ENCODE measurements at places on chromosomes 11 and 22.
A peak's percentile ranks its signal among the peaks of the same experiment; 100 is the strongest.

DNA sequence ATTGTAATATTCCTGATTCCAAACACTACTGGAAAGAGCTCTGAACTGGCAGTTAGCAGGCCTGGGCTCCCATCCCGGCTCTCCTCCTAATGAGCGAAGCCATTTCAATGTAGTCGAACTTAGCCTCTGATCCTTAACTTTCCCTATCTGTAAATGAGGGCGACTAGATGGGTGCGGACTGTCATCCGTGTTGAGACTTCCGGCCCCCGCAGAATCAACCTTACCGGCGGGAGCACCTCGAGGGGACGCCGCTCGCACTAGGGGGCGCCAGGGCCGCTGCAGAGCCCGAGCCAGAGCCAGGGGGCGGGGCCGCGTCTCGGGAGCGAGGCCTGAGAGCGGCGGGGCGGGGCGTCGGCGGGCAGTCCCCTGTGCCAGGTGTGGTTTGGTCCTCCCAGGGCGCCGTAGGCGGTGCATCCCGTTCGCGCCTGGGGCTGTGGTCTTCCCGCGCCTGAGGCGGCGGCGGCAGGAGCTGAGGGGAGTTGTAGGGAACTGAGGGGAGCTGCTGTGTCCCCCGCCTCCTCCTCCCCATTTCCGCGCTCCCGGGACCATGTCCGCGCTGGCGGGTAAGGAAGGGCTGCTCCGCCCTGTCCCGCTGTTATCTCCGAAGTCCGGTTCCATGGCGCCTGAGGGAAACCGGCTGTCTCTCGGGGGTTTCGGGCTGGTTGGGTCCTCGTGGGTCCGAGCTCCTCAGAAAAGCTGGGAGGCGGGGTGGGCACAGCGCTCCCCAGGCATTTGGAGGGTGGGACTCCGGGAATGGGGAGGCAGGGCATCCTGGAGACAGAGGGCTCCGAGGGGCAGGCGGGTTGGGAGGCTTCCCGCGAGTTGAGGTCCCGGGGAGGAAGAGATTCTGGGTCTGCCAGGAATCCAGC is at the start of gene LIMK2:
LIMK2 (plus strand) TSS at position 437 of the 869 bp plus-strand sequence; CDS start at position 548, 111 bp downstream.
- DNase-seq: peak; percentile 89

- DNase-seq: no peak
Measured at GRCh38 chr11:10317776-10318526, 13.1 kb downstream of the ADM start.

- DNase-seq: no peak
Measured at GRCh38 chr11:78784321-78785061, 209.8 kb upstream of the NARS2 start.

DNA sequence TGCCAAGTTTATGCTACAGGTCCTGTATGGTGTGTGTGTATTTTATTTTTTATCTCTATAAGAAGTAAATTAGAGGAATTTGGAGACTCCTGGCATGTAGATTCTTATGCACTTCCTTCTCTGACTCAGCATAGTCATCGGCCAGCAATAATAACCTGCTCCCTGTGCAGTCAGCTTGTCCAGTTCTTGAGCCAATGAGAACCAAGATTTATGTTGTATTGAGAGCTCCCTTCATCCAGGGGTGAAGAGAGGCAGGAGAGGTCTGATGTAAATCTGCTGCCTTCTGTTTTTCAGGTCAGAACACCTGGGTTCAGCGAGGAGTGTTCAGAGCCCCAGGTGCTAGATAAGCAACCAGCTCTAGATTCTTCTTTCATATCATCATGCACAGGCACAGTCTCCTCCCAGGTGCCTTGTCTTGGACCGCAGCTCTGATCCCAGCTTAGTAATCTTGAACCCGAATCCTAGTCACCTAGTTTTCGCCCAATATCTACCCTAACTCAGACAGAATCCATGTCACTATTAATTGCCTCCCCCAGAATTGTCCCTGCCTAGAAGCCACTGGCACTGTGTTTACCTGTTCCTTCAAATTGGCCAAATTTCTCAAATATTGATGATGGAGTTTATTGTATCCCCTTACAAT is 328.2 kb upstream of the NCAM1 start:
- DNase-seq: no peak

GRCh38 chr11:119193626-119194025 is 8.4 kb downstream of the NHERF4 start:
- DNase-seq: no peak

GRCh38 chr11:72643547-72643946 is 30.7 kb downstream of the PDE2A start:
- DNase-seq: no peak

DNA sequence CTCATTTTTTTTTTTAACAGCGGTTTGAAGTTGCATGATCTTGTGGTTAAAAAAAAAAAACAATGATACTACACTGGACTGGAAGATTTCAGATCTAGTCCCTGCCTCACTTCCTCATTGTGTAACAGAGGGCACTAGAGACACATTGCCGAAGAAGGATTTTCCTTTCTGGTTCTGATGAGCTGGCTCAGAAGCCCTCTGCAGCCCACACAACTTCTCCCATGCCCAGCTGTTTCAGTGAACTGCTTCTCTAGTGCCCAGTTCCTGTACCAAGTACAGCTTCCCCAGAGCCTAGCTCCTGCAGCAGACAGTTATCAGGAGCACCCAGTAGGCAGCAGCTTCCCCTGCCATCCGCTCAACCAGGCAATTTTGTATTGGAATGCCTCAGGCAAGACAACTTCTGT is 29.5 kb upstream of the ANO5 start:
- DNase-seq: no peak

DNA sequence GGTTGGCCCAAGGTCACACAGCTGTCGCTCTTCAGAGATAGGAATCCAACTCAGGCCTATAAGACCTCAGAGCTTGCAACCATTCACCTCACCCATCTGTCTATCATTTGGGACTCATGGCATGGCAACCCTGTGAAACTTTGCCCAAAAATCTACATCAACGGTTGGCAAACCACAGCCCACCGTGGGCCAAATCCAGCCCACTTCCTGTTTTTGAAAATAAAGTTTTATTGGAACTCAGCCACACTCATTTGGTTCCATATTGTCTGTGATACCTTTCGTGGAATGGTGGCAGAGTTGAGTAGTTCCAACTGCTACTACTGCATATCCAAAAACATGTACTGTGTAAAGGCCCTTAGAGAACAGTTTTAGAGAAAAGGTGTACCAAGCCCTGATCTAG is 307.8 kb downstream of the MN1 start:
- no peak for DNase-seq

DNA sequence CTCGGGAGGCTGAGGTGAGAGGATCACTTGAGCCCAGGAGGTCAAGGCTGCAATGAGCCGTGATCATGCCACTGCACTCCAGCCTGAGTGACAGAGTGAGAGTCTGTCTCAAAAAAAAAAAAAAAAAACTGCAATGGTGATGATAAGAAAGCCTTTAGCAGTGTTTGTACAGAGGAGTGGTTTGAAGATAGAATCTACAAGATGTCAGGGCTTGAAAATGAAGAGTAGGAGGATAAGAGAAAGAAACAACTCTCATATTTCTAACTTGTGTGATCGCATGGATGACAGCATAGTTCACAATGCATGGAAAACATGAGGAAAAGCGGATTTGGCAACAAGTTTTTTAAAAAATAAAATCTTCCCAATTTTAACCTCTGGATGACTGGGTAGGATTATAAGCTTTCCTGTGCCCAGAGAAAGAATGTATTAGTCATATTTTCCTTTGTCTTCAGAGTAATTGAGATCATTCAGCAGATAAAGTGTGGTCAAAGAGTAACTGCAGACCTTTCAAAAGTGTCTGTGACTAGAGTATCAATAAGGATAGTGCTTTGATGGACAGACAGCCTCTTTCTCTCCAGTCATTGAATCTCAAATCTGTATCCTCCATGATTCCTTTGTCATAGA is 328.1 kb downstream of the CASP12 start:
- DNase-seq: no peak

DNA sequence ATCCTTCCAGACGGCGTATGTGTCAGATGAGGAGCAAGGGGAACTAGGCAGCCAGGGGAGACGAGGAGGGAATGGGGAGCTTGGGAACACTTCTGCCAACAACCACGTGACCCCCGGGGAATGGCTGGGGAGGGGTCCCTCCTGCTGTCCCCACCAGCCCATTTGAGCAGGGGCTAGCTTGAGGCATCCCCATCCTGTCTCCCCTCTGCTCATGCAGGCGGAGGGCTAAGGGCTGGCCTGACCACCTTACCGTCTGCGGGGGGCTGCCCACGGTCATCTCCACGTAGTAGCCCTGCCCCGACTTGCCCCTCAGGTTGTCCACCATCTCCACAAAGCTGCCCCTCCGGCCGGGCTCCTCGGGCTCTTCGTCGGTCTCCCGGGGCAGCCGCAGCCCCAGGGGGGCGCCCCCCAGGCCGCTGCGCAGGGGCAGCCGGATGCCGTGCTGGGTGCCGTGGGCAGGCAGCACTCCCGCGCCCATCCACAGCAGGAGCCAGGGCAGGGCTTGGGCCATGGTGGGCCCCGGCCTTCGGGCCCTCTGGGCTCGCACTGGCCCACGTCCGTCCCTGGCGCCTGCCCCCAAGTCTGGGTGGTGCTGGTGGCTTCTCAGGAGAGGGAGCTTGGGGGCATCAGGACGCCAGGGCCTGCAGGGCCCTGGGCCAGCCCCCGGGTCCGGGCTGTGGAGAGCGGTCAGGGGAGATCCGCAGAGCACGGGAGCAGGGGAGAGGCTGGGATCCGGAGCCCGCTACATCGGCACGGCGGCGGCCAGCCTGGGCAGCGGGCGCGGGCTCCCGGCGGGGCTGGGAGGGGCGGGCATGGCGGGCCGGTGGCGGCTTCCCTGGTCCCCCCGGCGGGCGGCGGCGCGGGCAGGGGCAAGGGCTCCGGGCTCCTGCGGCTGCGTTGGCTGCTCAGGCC is 515 bp downstream of the BACE1 start:
- DNase-seq: no peak

DNA sequence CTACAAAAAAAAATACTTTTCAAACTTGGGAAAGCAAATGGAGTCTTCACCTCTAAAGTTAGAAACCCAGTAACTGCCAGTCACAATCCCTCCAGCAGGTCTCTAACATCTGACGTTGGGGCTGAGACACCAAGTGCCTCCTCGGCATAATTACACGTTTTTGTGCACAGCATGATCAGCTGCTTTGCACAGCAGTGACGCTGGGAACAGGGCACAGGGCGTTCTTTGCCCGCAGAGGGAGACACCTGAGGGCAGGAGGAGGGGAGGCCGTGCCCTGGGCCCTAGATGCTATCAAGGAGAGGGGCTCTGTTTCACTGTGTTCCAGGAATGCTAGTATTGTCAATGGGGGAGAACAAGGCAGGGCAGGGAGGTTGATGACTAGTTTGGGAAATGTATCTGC is 120.1 kb downstream of the PARVA start:
- no peak for DNase-seq

GRCh38 chr22:30005213-30005857 is 74.9 kb upstream of the HORMAD2 start:
- no peak for DNase-seq

DNA sequence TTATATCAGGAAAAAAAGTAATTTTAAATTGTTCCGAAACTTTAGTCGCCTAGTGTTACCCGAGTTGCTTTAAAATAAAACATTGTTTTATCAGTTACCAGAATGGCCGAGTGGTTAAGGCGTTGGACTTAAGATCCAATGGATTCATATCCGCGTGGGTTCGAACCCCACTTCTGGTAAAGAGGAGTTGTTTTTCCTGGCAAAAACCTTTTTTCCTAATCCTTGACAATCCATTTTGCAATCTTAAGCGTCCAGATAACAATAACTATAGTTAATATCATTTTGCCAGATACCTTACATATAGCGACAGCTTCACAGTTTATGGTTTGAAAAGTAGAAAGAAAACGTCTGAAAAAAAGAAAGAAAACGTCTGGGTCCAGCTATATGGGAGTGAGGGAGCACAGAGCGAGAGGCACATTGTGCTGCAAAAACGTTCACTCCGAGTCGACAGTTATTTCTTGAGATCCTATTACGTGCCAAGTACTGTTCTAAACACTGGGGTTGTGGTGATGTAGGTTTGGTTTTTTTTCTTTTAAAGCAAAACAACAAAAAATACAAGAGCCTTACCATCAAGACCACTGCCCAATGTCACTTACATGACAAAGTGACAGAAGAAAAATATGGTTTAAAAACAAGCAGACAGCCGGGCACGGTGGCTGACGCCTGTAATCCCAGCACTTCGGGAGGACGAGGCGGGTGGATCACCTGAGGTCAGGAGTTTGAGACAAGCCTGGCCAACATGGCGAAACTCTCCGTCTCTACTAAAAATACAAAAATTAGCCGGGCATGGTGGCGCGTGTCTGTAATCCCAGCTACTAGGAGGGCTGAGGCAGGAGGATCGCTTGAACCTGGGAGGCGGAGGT is 40.6 kb downstream of the OR4D9 start:
- no peak for DNase-seq

- no peak for DNase-seq
Measured at GRCh38 chr11:6625156-6625831, 6.1 kb upstream of the TPP1 start.

DNA sequence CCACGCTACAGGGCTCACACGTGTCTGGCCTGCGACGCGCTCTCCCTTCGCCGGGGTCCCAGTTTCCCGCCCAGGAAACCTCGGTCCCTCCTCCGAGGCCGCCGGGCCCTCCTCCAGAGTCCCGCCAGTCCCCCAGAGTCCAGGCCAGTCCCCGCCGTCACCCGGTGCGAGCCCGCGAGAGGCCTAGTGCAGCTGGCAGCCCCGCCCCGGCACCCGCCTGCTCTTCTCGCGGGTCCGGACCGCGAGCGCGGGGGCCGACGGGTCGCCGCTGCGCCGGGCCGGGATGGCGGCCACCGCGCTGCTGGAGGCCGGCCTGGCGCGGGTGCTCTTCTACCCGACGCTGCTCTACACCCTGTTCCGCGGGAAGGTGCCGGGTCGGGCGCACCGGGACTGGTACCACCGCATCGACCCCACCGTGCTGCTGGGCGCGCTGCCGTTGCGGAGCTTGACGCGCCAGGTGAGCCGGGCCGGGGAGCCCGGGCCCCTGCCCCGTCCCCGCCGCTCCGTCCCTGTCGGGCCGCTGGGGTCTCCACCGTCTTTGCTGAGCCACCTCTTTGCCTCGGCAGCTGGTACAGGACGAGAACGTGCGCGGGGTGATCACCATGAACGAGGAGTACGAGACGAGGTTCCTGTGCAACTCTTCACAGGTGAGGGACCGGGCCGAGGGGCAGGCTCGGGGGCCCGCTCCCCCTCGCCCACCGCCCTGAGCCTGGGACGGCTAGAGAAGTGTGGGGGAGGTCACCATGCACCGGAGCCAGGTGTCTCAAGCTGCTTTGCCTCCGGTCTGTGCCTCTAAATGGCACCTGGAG is at the start of gene PTPMT1:
PTPMT1 (plus strand) TSS at position 260 of the 809 bp plus-strand sequence; CDS start at position 284, 24 bp downstream.
- DNase-seq: peak; percentile 54

GRCh38 chr11:64447831-64448598 is 89.1 kb downstream of the RPS6KA4 start:
- no peak for DNase-seq

Data from activated CD8-positive, alpha-beta memory T cell treated with anti-CD3 and anti-CD28 coated beads for 1 hour (primary cell).